ENCODE measurements at places on chromosomes 16 and 17. TPM values are rescaled to one million over a fixed set of nuclear protein-coding genes. Genes with fewer than 3 reads are reported as not detected.

GRCh38 chr16:88941913-88942909 lies 34.8 kb downstream of the CBFA2T3 start:
- peak; percentile 66 for DNase-seq

GRCh38 chr17:55414983-55415382 lies 6.7 kb downstream of the MMD start:
- DNase-seq, result no peak

DNA sequence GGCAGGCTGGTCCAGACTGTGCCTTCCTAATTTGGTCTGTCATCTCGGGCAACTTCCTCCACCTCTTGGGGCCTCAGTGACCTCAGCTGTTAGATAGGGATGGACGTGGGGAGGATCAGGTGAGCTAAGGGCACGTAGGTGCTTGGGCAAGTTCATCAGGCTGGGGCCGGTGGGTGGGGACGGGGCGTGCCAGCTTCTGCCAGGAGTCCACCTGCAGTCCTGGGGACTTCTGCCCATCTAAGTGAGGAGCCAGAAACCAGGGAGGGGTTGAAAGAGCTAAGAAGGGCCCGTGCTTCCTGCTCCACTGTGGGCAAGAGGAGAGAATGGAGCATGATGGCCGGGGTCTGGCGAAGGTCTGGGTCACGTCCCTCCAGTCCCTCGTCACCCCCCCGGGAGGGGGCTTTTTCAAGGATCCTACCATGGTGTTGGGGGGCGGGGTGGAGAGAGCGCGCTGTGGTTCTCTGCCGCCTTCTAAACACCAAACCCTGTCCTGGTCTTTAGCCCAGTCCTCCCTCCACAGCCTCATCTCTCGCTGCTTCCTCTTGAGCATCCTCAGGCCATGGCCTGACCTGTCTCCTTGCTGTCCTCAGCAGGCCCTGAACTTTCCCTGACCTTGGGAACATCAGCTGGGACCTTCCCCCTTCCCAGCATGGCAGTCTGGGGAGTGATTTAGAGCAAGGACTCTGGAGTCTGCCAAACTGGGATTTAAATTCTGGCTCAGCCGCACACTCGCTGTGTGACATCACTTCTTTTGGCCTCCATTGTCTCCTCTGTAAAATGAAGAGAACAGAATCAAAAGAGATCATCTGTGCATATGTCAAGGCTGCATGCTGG lies 21.6 kb downstream of the SPNS2 start:
- DNase-seq, result no peak

DNA sequence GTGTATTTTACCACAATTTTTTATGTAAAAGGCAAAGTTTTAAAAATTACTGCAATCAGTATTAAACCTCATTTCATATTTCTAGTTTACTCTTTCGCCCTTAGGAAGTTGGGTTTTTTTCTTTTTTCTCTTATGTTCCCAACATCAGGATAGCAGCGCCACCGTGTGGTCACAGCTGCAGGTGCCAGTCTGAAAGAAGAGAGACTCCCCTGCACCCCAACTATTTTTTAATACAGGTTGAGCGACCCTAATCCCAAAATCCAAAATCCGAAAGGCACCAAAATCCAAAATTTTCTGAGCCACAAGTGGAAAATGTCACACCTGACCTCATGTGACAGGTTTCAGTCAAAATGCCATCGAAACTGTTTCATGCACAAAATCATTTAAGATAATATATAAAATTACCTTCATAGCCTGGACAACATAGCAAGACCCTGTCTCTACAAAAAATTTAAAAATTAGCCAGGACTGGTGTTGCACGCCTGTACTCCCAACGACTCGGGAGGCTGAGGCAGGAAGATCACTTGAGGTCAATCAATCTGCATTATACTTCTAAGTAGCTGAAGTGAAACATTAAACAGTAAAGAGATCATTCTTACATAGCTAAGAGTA lies 21.8 kb upstream of the ASGR2 start:
- peak; percentile 82 for DNase-seq

GRCh38 chr16:57472665-57473060 lies 10.2 kb downstream of the POLR2C start:
- no peak for DNase-seq

- DNase-seq, result no peak
These were observed 3.3 kb downstream of the TAOK1 start for GRCh38 chr17:29393436-29393835.

DNA sequence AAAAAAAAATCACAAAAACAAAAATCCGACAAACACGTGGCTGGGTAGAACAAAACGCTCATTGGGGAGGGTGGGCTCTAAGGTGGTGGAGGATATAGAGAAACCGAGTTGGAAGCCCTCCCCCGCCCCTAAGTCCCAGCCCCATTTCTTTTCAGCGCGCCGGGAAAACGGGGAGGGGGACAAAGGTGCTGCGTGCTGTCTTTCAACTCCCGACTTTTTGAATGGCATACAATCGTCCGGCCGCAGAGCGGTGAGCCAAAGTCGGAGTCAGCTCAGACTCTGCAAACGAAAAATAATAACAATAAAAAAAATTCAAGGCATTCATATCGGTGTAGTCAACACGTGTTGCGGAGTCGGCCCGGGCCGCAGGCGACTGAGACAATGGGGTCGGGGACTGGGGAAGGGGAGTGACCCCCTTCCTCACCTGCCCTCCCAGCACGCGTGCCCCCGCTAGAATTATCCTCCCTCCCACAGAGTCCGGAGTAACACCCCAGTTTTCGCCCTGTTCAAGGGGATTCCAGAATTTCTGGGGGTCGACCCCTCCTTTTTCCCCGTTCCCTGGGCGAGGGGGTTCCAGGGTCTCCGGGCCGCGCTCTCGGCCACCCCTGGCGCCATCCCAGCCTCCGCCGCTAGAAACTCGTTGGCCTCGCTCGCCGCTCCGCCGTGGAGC lies 1.7 kb upstream of the IGF2BP1 start:
- no peak for DNase-seq

The RBFOX1 gene
- not detected for total RNA-seq

The RUNDC1 gene
- 10.0 TPM for total RNA-seq

The CD300H gene
- not detected for total RNA-seq

The FAM20A gene
- total RNA-seq, result not detected

The SMTNL2 gene
- total RNA-seq, result not detected

Data from activated CD4-positive, alpha-beta memory T cell treated with anti-CD3 and anti-CD28 coated beads for 36 hours (primary cell).